ENCODE measurements at places on chromosomes 3 and 15.

GRCh38 chr3:171328419-171329082, 131.7 kb downstream of the TNIK start:
- DNase-seq = peak; percentile 43

DNA sequence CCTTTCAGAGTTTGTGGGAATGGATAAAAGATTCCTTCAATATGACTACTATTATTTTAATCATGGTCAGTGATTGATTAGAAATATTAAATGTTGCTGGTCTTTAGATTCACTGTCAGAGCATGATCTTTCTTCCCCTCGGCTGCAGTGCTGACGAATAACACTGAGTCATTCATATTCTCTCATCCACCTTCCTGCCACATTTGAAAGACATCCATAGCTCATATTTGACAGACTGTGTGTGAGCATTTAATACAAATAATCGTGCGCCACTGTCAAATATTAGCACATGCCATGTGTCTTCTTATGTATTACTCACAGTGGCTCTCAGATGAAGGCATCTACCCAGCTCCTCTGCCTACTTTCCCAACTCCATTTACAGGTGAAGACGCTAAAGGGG, 476.5 kb upstream of the TPRG1 start:
- no peak for DNase-seq

DNA sequence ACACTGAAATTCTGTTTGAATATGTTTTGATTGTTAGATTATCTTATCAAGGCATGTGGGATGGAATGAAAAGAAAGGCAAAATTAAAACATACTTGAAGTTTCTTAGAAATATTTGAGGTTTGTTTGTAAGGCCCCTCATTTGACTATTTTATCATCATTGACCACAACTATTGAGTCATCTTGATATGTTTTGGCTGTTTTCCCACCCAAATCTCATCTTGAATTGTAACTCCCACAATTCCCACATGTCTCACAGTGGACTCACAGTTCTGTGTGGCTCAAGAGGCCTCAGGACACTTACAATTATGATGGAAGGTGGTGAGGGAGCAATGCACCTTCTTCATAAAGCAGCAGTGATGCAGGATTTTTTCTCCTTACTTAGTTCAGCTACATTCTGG, 917.1 kb downstream of the PLOD2 start:
- DNase-seq = no peak

DNA sequence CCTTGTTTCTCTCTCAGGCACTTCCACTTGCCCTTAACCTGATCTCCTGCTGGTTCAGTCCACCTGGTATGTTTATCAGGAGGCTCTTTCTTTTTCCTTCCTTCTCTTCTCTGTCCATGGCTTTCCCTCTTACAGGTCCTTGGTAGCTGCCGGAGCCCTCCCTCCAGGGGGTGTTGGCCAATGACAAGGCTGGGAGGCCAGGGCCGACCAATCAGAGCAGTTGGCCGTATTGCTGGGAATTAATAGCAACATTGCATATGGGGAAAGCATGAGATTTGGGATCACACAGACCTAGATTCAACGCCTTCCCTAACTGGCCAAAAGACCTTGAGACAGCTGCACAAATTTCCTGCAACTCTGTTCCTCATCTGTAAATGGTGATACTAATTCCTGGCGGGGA, 62.4 kb downstream of the CEMIP start:
- no peak for DNase-seq

DNA sequence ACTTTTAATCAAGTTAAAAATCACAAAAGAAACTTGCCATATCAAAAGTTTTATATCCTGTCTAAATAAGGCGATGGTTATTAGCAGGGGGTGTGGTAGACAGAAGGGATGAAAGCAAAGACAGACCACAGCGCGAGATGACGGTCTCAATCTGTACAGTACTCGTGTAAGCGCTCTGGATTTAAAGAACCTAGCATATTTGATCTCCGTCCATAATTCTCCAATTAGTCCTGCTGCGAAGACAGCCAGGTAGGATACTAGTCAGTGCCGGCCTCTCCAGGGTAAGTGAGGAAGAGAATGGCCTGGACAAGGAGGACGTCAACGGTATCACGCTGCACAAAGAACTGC, 701 bp downstream of the SGO1 start:
- DNase-seq = peak; percentile 26

DNA sequence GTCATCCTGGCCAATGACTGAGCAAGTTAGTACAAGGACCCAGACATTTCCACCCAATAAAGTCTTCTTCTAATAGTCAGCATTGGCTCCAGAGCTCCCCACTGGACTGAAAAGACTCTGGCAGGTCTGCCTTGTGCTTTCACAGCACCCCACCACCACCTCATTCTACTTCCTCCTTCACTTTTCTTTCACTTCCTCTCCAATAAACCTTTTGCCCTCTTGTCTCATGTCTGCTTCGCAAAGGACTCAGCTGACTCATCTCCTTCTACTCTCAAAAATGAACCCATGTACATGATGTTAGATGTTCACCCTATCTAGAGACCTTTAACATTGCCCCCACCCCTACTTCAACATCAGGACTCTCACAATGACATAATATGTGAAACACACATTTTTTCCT, 181.0 kb upstream of the PPP2R3A start:
- no peak for DNase-seq

DNA sequence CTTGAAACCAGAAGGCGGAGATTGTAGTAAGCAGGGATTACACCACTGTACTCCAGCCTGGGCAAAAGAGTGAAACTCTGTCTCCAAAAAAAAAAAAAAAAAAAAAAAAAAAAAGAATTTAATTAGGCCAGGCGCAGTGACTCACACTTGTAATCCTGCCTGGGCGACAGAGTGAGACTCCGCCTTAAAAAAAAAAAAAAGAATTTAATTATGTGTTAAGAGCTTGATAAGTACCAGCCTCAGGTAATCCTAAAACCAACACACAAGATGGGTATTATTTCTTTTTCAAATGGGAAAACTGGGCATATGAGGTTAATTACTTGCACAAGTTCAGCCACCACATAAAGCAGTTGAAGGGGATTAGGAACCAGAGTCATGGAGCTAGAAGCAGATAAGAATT, 49.0 kb downstream of the PBRM1 start:
- DNase-seq = no peak

- DNase-seq = no peak
Observed at GRCh38 chr3:185175370-185175987, 22.6 kb upstream of the C3orf70 start.

DNA sequence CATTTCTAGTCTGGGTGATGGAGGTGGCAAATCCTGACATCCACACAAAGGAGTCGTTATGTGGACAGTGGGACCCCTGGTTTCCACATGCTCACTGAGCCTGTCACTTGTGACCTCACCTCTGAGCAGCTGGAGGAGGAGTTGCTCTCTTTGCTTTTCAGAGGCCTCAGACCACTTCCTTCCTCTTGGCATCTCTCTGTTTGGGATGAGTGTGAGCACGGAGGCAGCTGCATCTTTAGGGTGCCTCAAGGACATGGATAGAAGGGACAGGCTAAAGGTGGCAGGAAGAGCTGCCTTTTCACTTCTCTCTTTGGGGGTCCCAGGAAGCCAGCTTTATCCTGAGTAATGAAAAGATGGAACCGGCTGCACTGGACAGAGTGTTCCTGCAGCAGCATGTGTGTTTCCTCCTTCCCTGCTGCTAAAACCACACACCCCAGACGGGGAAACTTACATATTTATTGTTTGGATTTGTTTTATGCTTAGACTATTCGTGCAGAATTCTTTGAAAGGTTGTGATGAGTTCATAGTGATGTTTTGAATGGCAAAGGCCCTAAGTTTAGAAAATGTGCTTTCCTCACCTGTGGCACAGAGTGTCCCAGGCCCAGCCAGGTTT, 31.8 kb downstream of the GPR171 start:
- DNase-seq = peak; percentile 53

DNA sequence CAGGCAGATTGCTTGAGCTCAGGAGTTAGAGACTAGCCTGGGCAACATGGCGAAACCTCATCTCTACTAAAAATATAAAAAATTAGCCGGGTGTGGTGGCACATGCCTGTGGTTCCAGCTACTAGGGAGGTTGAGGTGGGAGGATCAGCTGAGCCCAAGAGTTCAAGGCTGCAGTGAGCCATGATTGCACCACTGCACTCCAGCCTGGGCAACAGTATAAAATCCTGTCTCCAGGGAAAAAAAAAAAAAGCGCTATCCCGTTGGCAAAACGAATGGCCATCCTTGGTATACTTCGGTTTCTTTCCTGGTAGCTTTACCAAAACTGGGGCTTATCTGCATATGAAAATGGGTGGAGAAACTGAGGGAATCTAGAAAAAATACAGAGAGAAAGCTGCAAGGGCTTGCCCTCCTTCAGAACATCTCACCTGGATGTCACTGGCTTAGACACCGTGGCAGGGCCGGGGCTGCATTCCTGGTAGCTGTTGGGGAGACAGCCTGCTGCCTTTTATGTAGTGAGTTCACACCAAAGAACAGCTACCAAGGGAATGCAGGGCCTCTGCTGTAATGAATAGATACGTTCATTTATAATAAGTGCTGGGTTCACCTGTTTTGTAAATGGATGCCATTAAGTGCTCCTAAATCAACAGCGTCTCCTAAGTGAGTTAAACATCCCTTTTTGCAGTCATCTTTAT, 96.0 kb downstream of the IQSEC1 start:
- DNase-seq = no peak

DNA sequence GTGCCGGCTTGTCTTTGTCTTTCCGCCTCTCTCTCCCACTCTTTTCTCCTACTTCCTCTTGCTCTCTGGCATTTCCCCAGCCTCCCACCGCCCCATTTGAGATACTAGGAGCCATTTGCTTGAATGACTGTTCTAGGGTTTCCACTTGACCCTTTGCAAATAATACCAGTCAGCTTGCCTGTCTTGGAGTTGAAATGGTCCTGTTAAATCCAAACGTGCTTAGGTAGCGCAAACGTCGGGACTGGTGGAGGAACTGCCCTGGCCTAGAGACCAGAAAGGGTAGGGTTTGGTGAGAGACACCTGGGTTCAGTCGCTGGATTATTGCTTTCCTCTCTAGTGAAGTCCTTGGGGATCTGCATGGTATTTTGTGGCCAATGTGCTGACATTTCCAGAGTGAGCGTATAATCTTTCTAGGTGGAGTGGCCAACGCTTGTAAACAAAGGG, 10.6 kb downstream of the ZIC1 start:
- DNase-seq = no peak

DNA sequence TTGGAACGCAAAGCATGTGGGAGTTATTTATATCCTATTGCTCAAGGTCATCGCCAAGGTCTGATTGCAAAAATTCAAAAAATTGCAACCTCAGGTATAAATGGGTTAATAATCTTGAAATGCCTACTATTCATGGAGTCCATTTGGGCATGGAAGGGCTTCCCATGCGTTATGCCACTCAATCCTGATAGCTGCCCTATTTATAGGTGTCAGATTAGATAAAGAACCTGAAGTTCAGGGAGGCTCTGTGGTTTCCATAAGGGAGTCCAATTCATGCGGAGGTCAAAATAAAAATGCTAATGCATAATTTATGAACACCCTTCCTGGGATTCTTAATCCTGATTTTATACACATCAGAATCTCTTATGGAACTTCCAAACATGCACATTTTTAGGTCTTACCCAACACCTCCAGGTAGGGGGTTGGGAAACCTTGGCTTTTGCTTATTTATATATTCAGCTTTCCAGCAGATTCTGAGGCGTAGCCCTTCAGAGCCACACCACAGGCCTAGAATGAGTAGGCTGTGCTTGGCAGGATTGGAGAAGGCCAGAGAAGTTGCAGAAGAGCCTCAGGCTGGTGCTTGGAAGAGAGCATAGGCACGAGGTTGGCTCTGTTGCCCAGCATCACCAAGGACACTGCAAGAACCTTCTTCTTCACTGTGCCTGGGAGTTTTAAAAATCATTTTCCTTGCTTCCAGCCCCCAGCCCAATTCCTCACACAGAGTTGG, 324.4 kb upstream of the CFAP20DC start:
- no peak for DNase-seq

- no peak for DNase-seq
Observed at GRCh38 chr3:157127268-157127667, 32.7 kb downstream of the CCNL1 start.

DNA sequence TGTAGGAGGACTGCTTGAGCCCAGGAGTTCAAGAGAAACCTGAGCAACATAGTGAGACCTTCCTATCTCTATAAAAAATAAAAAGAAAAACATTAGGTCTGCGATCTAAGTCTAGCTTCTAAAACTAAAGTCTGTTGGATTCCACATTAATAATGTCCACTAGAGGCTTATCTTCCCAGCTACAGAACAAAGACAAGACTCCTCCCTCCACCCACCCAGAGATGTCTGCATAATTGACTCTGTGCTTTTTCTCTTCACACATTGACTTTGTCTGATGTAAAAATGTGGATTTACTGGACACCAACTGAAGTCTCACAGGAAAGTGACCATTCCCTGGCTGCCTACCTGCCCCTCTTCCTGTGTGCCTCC, 91.8 kb downstream of the ATP10A start:
- DNase-seq = no peak

DNA sequence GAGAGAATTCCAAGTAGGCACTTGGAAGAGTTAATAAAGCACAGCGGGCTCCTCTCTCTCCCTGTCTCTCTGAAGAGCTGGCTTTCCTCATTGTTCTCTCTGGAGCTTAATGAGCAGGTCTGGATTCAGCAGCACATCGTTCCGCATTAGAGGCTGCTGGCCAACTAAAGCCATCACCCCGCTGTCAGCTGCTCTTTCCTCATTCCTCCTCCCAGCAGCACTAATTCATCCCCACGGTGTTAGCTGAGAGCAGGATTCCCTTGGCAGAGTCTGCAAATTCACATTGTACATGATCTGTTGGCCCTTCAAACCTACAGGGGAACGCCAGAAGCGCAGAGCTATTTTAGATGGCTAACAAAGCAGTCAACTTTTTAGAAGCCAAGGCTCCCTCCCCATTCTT, 44.2 kb downstream of the SGO1 start:
- DNase-seq = no peak

DNA sequence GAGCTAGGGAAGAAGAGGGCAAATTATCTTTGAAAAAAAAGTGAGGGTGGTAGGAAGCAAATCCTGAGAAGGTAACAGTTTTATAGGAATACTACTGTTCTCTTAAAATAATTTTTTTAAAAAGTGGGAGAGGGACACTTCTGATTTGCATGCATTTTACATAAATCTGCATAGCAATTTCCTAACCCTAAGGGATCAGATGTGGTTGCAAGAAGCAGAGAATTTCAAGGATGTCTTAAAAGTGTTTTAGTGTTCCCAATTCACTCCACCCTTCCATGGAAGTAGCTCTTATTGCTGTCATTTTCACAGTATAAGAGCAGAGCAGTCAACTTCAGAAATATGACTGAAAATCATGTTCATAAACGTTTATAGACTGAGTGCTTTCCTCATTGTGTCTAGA, 27.8 kb upstream of the RIOX2 start:
- DNase-seq = no peak
